A549 (cell line): ENCODE measurements at places on chromosomes 11 and 22.

DNA sequence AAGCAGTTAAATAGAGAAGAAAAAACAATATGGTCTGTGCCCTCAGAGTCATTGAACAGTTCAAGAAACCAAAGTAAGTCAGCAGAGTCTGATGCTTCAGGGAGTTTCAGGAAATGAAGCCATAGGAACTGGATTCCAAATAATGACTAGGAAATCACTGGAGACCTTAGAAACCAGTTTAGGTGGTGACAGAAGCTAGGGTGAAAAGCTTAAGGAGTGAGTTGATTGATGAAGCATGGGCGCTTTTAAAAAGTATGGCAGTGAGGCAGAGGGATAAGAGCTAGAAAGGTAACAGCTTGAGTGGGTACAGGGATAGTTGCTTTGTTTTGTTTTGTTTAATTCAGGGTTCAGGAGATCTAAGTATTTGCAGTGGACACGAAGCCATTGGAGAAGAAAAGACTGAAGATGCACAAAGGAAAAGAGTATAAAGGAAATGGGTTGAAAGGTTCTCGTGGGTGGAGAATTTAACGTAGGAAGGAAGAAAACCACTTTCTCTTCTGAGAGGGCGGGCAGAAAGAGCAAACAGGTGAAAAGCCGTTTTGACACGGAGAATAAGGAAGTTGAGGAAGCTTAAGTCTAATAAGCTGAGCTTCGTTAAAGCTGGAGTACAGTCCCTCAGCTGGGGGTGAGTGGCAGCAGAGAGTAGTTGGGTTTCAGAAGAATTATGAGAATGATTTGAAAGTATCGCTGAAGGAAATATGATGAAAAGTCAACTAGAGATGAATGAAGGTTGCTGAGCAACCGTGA is 14.8 kb downstream of the SGSM3 start:
- DNase-seq, result no peak

- DNase-seq, result peak; percentile 74
Measured at GRCh38 chr11:67371189-67371910, 2.0 kb downstream of the CLCF1 start.

- DNase-seq, result no peak
Measured at GRCh38 chr11:19321351-19321750, 80.6 kb upstream of the E2F8 start.

GRCh38 chr22:39090426-39091064 is 6.5 kb upstream of the APOBEC3H start:
- no peak for DNase-seq
